Liver (tissue), 10 donors: ENCODE measurements at places on chromosomes 2 and 18. TPM values are rescaled to one million over a fixed set of nuclear protein-coding genes. Genes with fewer than 3 reads are reported as not detected.

DNA sequence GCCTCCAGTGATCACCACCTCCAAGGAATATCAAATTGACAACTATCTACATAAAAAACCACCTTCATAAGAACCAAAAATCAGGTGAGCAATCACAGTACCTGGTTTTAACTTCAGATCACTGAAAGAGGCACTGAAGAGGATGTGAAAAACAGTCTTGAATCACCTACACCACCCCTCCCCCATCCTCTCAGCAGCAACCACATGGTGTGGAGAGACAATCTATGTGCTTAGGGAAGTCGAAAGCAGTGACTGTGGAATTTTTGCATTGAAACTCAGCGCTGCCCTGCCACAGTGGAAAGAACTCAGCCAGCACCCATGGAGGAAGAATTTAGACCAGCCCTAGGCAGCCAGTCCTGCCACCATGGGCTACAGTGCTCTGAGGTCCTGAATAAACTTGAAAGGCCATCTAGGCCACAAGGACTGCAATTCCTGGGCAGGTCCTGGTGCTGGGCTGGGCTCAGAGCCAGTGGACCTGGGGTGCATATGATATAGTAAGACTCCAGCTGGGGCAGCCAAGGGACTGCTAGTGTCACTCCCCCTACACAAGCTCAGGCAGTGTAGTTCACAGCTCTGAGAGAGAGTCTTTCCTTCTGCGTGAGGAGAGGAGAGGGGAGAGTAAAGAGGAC, 75.6 kb downstream of the ATL2 start:
- no peak for DNase-seq

GRCh38 chr2:134375935-134376334, 122.1 kb downstream of the MGAT5 start:
- DNase-seq = no peak

- no peak for DNase-seq
Observed at GRCh38 chr2:131152074-131152473, 46.9 kb downstream of the PLEKHB2 start.

GRCh38 chr2:202335791-202336467, 40.2 kb upstream of the BMPR2 start:
- DNase-seq = no peak

DNA sequence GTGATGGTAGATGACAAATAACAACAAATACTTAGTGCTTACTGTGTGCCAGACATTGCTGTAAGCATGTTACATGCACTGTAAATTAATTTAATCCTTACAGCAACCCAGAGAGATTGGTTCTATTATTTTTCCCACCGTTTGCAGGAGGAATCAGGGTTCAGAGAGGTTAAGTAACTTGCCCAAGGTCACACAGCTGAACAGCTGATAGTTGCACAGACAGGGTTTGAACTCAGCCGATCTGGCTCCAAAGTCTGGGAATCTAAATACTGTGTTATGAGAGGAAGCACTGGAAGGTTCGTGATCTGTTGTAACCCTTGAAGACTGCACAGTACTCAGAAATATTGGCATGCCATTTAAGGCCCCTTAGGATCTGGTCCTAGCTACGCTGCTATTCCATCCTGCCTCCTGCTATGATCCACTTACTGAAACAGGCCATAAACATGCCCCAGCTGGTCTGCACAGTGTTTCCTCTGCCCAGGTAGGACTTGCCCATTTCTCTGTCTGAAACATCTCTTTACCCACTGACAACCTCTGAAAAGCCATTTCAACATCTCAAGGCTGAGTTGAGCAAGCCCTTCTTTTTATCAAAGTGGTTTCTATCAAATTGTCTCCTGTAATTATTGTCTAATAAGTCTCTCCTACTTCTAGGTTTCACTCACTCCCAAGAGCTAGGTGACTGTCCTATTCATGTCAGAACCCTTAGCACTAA, 40.4 kb upstream of the MRPL33 start:
- no peak for DNase-seq

GRCh38 chr2:95551055-95551568, 40.7 kb upstream of the TRIM43 start:
- no peak for DNase-seq

DNA sequence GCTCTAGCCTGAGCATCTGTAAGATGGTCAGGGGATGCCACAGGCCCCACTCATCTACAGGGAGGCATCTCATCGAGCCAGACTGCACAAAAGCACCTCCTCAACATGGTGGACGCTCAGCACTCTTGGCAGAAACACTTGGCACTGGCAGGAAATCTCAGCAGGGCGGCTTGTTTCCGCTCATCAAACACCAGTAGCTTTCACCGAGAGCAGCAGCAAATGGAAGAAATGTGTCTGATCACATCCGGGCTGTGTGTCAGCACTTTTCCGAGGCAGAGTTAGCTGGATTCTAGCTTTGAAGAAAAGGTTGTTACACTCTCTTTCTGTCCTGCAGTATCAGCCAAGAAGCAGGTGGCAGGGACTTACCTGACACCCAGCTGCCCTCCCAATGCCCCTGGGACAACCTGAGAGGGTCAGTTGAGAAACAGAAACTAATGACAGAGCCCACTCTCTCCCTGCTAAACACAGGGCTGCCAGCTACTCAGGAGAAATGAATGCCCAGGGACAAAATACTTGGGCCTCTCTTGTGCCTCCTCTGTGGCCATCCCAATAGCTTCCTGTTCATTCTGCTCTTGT, 68.9 kb upstream of the FZD7 start:
- DNase-seq = no peak

GRCh38 chr2:165193178-165193777, 10.6 kb downstream of the SCN3A start:
- DNase-seq = no peak

GRCh38 chr2:59604123-59604522, 949.3 kb downstream of the BCL11A start:
- DNase-seq = no peak

DNA sequence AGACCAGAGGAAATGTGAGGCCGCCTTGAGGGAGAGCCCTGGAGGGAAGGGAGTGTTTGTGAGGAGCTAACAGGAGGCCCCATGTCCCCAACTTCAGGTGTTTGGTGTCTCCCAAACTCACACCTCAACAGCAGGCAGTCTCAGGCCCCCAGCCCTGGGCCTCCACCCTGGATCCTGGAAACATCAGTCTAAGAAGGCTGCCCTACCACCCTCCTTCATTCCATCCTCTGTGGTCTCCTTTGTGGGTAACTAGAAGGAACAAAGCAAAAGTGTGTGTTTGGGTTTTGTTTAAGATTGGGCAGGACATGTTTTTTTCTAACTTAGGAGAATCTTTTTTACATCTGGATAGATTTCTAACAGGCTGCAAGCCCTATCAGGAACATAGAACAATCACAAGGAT, 404.3 kb downstream of the BCL11A start:
- DNase-seq = no peak

DNA sequence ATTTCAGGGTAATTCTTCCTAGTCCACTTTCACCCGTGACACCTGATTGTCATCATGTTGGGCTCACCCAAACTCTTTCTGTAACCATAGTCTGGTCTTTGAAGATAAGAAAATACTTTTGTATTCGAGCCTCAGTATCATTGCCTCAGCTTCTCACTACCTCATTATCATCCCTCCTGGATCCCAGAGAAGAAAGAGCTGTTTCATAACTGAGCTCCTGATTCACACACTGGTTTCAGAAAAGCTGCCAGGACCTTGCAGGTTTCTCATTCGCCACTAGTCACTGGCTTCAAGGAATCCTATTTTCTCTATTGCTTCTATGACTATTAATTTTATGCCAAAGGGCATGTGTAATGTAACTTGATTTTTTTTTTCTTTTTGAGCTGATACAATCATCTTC, 2.9 kb upstream of the CRIM1 start:
- DNase-seq = no peak

GRCh38 chr2:148521181-148521580, 123.4 kb upstream of the EPC2 start:
- DNase-seq = no peak

DNA sequence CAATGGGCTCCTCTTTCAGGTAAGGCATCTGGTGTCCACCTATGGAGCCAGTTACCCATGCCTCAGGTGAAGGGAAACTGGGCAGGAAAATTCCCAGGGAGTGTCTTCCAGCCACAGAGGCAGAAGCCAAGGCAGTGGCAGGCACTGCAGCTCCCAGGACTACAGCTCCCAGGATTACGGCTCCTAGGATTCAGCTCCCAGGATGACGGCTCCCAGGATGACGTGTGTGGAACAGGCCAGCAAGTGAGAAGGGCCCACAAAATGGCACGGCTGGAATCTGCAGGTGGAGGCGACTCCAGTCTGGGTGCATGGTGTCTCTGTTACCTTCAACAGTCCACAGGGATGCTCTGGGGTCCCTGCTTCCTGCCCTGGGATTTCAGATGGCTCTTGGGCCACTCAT, 92.1 kb downstream of the PTGR3 start:
- no peak for DNase-seq

GRCh38 chr2:159208438-159208837, 78.1 kb downstream of the WDSUB1 start:
- no peak for DNase-seq

- no peak for DNase-seq
Observed at GRCh38 chr2:11708106-11708505, 38.1 kb upstream of the NTSR2 start.

DNA sequence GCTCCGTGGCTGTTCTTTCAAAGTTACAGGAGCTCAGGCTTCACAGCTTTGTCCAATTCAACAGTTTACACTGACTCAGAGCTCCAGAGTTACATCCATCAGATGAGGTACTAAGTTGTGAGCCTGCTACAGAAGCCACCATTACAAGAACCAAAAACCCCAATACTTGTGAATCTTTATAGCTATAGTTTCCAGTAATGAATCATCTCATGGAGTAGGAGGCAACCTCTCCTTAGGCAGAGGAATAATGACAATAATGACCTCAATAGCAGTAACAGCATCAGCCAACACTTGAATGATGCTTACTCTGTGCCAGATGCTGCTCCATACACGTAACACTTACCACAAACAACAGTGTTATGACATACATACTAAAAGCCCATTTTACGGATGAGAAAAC, 3.6 kb downstream of the ZC3H8 start:
- no peak for DNase-seq

- DNase-seq = peak; percentile 34
Observed at GRCh38 chr2:38406597-38407110, 29.6 kb upstream of the ATL2 start.

DNA sequence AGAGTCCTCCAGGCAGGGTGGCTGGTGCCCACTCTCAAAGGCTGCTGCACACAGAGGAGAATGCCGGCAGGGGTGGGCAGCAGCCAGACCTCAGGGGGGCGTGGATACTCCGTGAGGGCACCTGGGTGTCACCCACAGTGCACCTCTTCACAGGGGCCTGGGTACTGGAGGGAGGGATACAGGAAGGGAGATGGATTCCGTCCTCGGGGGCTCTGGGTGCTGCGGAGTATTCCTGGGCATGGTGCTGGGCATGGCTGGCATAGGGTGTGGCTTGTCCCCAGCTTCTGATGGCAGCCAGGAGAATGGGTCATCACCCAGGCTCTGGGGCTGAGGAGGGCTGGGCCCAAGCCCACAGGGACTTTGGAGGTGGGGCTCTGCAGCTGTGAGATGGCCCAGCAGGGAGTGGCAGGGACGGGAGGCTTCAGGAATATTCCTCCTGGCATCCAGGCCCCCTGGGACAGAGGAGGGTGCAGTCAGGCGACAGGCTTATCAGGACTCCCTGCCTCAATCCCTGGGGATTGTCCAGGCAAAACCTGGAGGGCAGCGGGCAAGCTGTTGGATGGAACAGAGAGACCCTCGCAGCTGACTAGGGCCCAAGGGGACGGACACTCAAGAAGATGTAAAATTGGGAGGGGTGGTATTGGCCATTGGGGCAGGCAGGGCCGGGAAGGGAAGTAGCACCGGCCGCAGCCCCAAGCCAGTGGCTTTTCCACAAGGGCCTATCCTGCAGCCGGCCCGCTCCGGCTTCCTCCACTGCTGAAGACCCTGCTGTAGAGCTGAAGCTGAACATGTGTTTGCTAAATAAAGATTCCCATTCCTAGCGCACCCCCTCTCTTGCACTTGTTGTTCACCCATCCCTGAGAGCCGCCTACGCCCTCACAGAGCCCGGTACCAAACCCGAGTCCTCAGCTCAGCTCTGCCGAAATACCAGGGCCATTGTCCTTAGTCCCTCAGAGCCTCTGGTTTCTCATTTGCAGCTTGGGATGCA, 5.7 kb upstream of the KLHL30 start:
- DNase-seq = no peak

GRCh38 chr18:6210349-6211173, 204.2 kb downstream of the L3MBTL4 start:
- no peak for DNase-seq

Gene TCF4
- 15.3 TPM for total RNA-seq

Gene PLB1
- total RNA-seq = 4.5 TPM

Gene NAPG
- total RNA-seq = 16.6 TPM

Gene TNFAIP6
- total RNA-seq = 0.17 TPM

Gene INPP5D
- total RNA-seq = 8.9 TPM

Gene MC5R
- not detected for total RNA-seq

Gene DSG4
- total RNA-seq = under 0.01 TPM
